GM12878 (cell line): ENCODE measurements at places on chromosomes 4 and X. TPM values are rescaled to one million over a fixed set of nuclear protein-coding genes. Genes with fewer than 3 reads are reported as not detected.

- DNase-seq = no peak
- no peak overlapping the region for H3K27ac ChIP-seq
- no peaks in the 10 kb centered on the region for H3K36me3 ChIP-seq
- H3K27me3 ChIP-seq = no peaks in the 10 kb centered on the region
Measured at GRCh38 chrX:153500676-153501280, 6.0 kb downstream of the BGN start.

GRCh38 chr4:162241857-162242256 is 78.1 kb upstream of the FSTL5 start:
- no peak for DNase-seq
- no peaks in the 10 kb centered on the region for H3K36me3 ChIP-seq
- no peak overlapping the region for H3K4me3 ChIP-seq
- no peaks in the 10 kb centered on the region for H3K27me3 ChIP-seq
- no peak overlapping the region for H3K27ac ChIP-seq

- H3K36me3 ChIP-seq = no peaks in the 10 kb centered on the region
- no peaks in the 10 kb centered on the region for H3K27me3 ChIP-seq
- no peak overlapping the region for H3K4me3 ChIP-seq
- H3K4me1 ChIP-seq = no peaks in the 10 kb centered on the region
- no peak overlapping the region for H3K27ac ChIP-seq
Measured at GRCh38 chrX:7021991-7022390, 125.5 kb upstream of the STS start.

GRCh38 chr4:24741910-24742309 is 53.5 kb upstream of the SOD3 start:
- H3K4me3 ChIP-seq = no peak overlapping the region
- DNase-seq = no peak
- no peaks in the 10 kb centered on the region for H3K36me3 ChIP-seq
- no peaks in the 10 kb centered on the region for H3K27me3 ChIP-seq
- no peak overlapping the region for H3K27ac ChIP-seq
- H3K4me1 ChIP-seq = no peaks in the 10 kb centered on the region

DNA sequence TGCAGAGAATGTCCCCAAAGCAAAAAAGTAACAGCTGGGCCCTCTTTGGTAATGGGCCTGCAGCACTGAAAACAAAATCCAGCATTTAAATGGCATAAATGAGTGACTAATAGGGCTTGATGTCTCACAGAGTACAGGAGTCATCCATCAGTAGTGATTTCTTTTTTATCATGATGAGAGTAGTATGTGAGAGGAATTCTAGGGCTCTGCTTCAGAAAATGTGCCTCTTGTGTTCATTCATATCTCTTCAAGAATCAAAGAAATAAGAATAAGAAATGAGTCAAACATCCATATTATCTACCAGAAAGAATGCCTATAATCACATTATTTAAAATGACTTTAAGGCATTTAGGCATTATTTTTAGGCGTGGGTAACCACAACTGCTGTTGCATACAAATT is 792.9 kb upstream of the HTR2C start:
- no peaks in the 10 kb centered on the region for H3K36me3 ChIP-seq
- no peaks in the 10 kb centered on the region for H3K4me1 ChIP-seq
- no peak for DNase-seq
- no peak overlapping the region for H3K27ac ChIP-seq
- H3K4me3 ChIP-seq = no peak overlapping the region

DNA sequence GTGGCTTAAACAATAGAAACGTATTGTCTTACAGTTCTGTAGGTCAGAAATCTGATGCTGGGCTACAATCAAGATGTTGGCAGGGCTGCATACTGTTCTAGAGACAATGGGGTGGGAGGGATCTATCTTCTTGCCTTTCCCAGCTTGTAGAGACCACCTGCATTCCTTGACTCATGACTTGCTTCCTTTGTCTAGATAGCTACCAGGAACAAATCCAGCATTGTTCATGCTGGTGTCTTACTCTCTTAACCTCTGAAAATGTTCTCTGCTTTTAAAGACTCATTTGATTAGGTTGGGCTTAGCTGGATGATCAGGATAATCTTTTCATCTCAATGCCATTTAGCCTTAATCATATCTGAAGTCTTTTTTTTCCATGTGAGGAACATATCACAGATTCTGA is 169.0 kb downstream of the ZNF330 start:
- H3K36me3 ChIP-seq = no peaks in the 10 kb centered on the region
- H3K4me3 ChIP-seq = no peak overlapping the region
- DNase-seq = no peak
- no peaks in the 10 kb centered on the region for H3K4me1 ChIP-seq

- peaks cover 25% of the 10 kb centered on the region for H3K4me1 ChIP-seq
- DNase-seq = peak; percentile 65
- peak overlapping the region; percentile 95 for H3K27ac ChIP-seq
- H3K27me3 ChIP-seq = no peaks in the 10 kb centered on the region
- H3K36me3 ChIP-seq = no peaks in the 10 kb centered on the region
Measured at GRCh38 chr4:145179281-145179860, 1.0 kb downstream of the OTUD4 start.

GRCh38 chrX:120357186-120357585 is 4.7 kb upstream of the ATP1B4 start:
- H3K36me3 ChIP-seq = no peaks in the 10 kb centered on the region
- H3K27me3 ChIP-seq = no peaks in the 10 kb centered on the region
- H3K4me1 ChIP-seq = no peaks in the 10 kb centered on the region
- DNase-seq = no peak

- no peaks in the 10 kb centered on the region for H3K36me3 ChIP-seq
- H3K27me3 ChIP-seq = no peaks in the 10 kb centered on the region; the same call in 1 of the 2 replicates
- H3K27ac ChIP-seq = no peak overlapping the region
- no peak for DNase-seq
- no peaks in the 10 kb centered on the region for H3K4me1 ChIP-seq
- H3K4me3 ChIP-seq = no peak overlapping the region
Measured at GRCh38 chr4:5839751-5840674, 52.9 kb downstream of the CRMP1 start.

- no peak overlapping the region for H3K4me3 ChIP-seq
- no peaks in the 10 kb centered on the region; the same call in 1 of the 2 replicates for H3K27me3 ChIP-seq
- H3K4me1 ChIP-seq = no peaks in the 10 kb centered on the region
- DNase-seq = no peak
Measured at GRCh38 chr4:108203377-108203776, 34.6 kb upstream of the LEF1 start.

DNA sequence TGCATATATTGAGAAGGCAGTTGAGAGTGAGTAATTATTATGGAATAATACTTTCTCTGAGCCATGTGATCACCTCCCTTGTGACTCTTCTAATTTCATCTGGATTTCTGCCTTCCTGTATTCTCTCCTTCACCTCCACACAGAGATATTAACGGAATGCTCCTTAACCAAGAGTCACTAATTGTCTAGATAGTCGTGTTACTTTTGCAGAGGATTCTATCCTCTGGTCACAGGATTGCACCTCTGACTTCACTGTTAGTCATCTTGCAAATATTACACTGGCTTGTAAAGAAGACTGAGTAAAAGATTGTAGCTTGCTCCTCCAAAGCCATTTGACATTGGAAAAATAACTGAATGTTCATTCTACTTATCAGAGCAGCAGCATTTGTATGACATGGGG is 160.9 kb downstream of the SH2D1A start:
- no peak overlapping the region for H3K4me3 ChIP-seq
- H3K4me1 ChIP-seq = no peaks in the 10 kb centered on the region
- H3K36me3 ChIP-seq = no peaks in the 10 kb centered on the region
- H3K27me3 ChIP-seq = no peaks in the 10 kb centered on the region
- no peak for DNase-seq
- H3K27ac ChIP-seq = no peak overlapping the region

- DNase-seq = no peak
- no peak overlapping the region for H3K4me3 ChIP-seq
Measured at GRCh38 chrX:24097741-24098260, 43.0 kb downstream of the EIF2S3 start.

DNA sequence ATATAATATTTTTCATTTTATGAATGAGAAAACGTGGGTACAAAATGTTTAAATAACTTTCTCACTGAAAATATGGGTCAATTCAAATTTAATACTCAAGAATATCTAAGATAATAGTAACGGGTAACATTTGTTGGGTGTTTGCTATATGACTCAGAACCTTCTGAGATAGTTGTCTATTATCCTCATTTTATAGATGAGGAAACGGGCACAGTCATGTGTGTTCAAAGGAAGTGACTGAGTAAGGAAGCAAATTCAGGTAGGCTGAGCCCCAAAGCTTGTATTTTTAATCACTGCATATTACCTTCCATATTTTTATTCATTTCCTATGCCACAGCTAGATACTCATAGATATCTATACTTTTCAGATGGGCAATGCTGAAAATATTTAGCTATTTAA is 12.2 kb upstream of the CAMK2D start:
- no peaks in the 10 kb centered on the region for H3K27me3 ChIP-seq
- no peaks in the 10 kb centered on the region for H3K36me3 ChIP-seq
- no peak overlapping the region for H3K27ac ChIP-seq
- H3K4me3 ChIP-seq = no peak overlapping the region
- no peak for DNase-seq

- no peak for DNase-seq
- H3K27ac ChIP-seq = no peak overlapping the region
- H3K27me3 ChIP-seq = no peaks in the 10 kb centered on the region
Measured at GRCh38 chr4:186602978-186603377, 47.6 kb upstream of the MTNR1A start.

- H3K4me1 ChIP-seq = no peaks in the 10 kb centered on the region
- H3K27me3 ChIP-seq = no peaks in the 10 kb centered on the region
- H3K4me3 ChIP-seq = no peak overlapping the region
Measured at GRCh38 chr4:158581161-158581560, 59.5 kb downstream of the RXFP1 start.

DNA sequence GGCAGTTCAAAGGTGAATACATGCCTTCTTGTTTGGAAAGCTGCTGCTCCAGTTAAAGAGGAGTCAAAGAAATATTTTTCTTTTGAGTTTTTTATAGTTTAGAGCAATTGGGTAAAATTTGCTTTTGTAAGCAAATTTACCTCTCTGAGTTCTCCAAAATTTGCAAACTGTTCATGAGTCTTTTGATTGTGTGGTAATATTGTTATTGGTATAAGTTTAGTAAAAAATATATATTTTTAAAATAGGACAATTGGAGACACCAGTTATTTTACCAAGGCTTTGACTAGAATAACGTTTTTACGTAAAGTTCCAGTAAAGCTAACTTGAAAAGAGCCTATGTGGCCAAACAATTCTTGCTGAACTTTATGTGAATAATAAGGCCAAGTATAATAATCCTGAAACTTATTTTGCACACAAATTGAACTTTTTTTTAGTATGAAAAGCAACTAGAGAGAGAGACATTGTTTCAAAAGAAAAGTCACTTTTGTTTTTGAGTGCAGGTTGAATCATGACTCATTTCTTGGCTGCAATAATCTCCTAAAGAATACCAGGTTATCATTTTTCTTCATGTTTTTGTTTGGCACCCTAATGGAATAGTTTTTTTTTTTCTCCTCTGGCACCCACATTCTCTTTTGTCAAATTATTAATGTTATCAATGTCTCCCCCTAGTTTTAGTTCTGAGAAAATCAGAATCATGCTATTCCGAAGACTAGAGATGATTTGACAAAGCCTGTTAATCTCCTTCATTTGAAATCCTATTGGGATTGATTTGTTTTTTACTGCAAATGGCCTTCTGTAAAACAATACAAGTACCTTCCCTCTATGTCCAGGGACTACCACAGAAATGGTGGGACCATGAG is 57.1 kb downstream of the UGT2B10 start:
- no peaks in the 10 kb centered on the region for H3K36me3 ChIP-seq
- H3K4me3 ChIP-seq = no peak overlapping the region
- no peaks in the 10 kb centered on the region for H3K27me3 ChIP-seq
- DNase-seq = no peak
- H3K27ac ChIP-seq = no peak overlapping the region

DNA sequence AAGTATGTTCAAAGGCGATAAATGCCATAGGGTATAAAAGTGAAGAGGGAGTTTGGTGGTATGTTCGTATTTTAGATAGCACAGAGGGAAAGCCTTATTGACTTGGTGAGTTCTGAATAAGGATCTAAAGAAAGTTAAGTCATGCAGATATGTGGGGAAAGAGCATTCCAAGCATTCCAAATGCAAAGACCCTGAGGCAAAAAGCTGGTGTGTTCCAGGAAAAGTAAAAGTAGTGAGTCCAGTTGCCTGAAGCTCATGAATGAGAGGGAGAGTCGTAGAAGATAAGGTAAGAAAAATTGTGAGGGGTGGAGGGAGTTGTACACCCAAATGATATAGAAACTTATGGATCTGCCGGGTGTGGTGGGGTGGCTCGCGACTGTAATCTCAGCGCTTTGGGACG is 426.7 kb downstream of the RPA4 start:
- H3K4me1 ChIP-seq = no peaks in the 10 kb centered on the region
- no peaks in the 10 kb centered on the region for H3K36me3 ChIP-seq
- DNase-seq = no peak
- H3K27ac ChIP-seq = no peak overlapping the region
- H3K4me3 ChIP-seq = no peak overlapping the region

Gene TIMM8A
- polyA plus RNA-seq = 55.5 and 58.5 TPM in 2 replicates

Gene SERTM2
- polyA plus RNA-seq = not detected in 2 replicates

Gene TCEAL9
- 1.1 TPM in 2 replicates for polyA plus RNA-seq

Gene MAGEA9B
- polyA plus RNA-seq = not detected in 2 replicates

Gene NOCT
- 6.6 and 7.6 TPM in 2 replicates for polyA plus RNA-seq

Gene NRK
- not detected in 2 replicates for polyA plus RNA-seq

Gene TMPRSS11B
- polyA plus RNA-seq = not detected in 2 replicates
